Endothelial cell of umbilical vein (primary cell): ENCODE measurements at places on chromosomes 4 and X. TPM values are rescaled to one million over a fixed set of nuclear protein-coding genes. Genes with fewer than 3 reads are reported as not detected.

DNA sequence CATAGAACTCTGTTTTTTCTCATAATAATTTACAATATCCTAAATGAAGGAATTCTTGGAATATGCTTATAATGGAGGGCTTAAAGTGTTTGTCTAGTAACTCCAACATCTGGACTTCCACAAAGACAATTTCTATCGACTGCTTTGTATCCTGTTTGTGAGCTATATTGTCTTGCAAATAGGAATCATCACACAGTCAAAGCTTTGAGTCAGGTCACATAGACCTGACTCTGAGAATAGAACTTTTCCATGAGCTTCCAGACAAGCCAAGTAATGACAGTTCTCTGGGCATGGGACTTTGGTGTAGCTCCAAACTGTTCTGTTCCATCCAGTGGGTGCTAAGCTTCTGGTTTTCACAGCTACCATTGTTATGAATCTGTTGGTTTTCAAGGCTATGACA is 75.2 kb upstream of the GALNT7 start:
- H3K4me3 ChIP-seq = no peak overlapping the region
- H3K27me3 ChIP-seq = no peaks in the 10 kb centered on the region
- no peaks in the 10 kb centered on the region for H3K36me3 ChIP-seq
- H3K4me1 ChIP-seq = no peaks in the 10 kb centered on the region

GRCh38 chr4:106109929-106110328 is 206.1 kb downstream of the TBCK start:
- no peaks in the 10 kb centered on the region for H3K36me3 ChIP-seq
- H3K27ac ChIP-seq = no peak overlapping the region
- no peak overlapping the region for H3K4me3 ChIP-seq
- H3K4me1 ChIP-seq = no peaks in the 10 kb centered on the region
- no peaks in the 10 kb centered on the region for H3K27me3 ChIP-seq
- no peak for DNase-seq

DNA sequence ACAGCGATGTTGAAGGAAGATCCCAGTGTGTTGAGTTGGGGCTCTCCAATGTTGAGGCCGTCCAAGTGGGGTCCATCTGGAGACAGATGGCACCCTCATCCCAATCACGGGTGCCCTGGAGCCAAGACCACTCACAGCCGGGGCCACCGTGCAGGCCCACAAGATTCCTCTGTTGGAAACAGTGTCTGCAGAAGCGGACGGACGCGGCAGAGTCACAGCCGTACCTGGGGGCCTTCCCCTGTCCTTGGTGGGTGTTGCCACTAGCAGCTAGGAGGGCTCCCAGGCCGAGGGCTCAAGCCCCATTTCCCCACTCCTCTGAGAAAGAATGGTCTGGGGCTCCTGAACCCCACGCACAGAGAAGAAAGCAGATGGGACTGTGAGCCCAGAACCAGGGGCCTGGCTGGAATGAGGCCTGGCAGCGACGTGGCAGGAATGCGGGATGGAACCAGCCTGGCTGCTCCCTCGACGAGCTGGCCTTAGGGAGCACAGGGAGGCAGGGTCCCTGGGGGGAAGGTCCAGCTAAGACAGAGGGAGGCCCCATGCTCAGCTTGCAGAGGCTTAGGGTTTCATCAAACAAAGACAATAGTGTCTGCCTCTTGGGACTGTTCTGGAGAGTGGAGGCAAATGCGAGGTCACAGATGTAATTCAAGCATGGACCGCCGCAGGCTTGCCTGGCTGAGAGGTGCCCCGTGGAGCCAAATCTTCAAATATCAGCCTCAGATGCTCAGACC is 228.9 kb downstream of the AFAP1 start:
- no peak overlapping the region for H3K27ac ChIP-seq
- H3K27me3 ChIP-seq = no peaks in the 10 kb centered on the region
- H3K4me1 ChIP-seq = no peaks in the 10 kb centered on the region
- no peaks in the 10 kb centered on the region for H3K36me3 ChIP-seq

GRCh38 chr4:48295116-48295515 is 25.5 kb upstream of the TEC start:
- no peak overlapping the region for H3K27ac ChIP-seq
- H3K27me3 ChIP-seq = peaks cover 10% of the 10 kb centered on the region
- DNase-seq = no peak

- DNase-seq = no peak
- H3K27ac ChIP-seq = no peak overlapping the region
- no peaks in the 10 kb centered on the region for H3K27me3 ChIP-seq
- H3K36me3 ChIP-seq = no peaks in the 10 kb centered on the region
- H3K4me1 ChIP-seq = no peaks in the 10 kb centered on the region
Measured at GRCh38 chr4:58551676-58552075, 1441.5 kb upstream of the IGFBP7 start.

DNA sequence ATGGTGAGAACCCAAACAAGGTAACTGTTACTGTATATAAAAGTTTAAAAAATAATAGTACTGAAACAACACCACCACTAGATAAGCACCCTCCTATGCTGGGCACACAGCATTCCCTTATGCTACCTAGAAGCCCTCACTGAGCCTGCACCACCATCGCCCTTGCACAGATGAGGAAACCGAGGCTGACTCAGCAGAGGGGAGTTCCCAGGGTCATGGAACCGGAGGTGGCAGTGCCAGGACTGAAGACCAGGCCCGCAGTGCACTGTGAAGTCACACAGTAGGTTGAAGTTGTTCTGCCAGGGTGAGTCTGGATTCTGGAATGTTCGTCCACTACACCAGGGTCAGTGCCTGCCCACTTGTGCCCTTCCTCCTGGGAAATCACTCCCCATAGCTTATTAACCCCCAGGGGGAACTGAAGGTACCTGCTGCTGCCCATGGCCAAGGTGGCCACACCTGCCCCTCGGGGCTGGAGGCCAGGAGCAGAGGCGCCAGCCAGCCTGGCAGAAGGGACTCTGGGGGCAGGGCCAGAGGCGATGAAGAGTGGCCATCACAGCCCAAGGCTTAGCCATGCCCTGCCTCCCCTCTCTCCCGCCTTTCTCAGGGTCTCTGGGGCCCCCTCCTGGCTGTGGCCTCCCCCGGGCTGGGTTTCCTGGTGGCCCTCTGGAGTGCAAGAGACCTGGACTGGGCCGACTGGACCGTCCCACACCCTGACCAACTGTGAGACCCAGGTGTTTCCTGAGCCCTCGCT is 15.1 kb upstream of the ABLIM2 start:
- DNase-seq = no peak
- no peaks in the 10 kb centered on the region for H3K27me3 ChIP-seq
- no peaks in the 10 kb centered on the region for H3K36me3 ChIP-seq
- H3K27ac ChIP-seq = no peak overlapping the region

DNA sequence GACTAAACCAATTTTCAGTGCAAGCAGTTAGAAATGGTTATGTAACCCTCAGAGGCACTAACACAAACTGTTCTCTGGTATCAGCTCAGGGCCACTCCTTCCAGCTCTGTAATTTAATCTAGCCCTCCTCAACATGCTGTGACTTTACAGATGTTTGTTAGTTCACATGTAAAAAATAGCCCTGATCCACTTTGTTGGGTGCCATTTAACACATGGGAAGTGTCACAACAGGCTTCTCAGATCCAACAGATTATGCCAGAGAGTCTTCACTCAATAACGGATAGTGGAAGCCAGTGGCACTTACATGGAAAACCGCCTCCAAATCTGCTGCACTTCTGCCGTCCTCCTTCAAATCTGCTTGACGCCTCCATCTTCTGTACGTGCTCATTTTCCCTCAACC is 51.6 kb downstream of the ATP8A1 start:
- H3K36me3 ChIP-seq = no peaks in the 10 kb centered on the region
- H3K4me1 ChIP-seq = no peaks in the 10 kb centered on the region
- H3K27ac ChIP-seq = no peak overlapping the region
- H3K27me3 ChIP-seq = no peaks in the 10 kb centered on the region
- DNase-seq = no peak

GRCh38 chr4:84530871-84531270 is 31.8 kb upstream of the NKX6-1 start:
- H3K27me3 ChIP-seq = no peaks in the 10 kb centered on the region
- H3K36me3 ChIP-seq = no peaks in the 10 kb centered on the region
- DNase-seq = no peak
- H3K4me3 ChIP-seq = no peak overlapping the region

DNA sequence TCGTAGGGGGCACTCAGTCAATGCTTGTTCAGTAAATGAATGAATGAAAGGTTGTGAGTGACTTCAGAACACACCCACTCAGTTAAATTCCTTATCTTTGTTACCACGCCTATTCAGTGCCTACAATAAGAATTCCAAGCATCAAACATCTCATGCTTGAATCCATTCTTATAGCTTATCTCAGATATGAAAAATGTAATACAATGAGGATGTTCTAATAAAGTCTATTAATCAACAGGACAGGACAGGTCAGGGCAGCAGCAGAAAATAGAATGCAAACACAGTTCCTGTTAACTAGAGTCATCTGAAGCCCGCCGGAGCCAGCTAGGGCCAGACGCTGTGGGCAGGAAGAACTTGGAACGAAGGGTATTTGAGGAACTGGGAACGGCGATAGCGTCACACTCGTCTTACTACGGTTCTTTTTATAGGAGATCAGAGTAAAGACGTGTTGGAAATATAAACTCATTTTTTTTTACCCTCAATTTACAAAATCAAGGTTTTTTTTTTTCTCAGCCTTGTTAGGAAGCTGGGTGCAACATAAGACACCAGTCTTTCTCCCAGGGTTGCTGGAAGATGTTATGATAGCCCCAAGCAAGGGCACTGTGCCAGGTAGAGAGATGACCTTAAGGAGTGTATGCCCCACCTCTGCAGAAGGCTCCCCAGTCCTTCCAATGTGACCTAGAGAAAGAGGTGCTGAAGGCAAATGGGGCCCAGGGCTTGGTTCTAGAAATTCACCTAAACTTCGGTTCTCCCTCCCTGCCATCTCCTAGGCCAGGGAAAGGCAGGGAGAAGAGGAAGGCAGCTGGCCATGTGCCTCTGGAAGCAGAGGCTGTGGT is 48.3 kb downstream of the SEL1L3 start:
- no peaks in the 10 kb centered on the region for H3K27me3 ChIP-seq
- peaks cover 15% of the 10 kb centered on the region for H3K4me1 ChIP-seq
- H3K4me3 ChIP-seq = no peak overlapping the region

DNA sequence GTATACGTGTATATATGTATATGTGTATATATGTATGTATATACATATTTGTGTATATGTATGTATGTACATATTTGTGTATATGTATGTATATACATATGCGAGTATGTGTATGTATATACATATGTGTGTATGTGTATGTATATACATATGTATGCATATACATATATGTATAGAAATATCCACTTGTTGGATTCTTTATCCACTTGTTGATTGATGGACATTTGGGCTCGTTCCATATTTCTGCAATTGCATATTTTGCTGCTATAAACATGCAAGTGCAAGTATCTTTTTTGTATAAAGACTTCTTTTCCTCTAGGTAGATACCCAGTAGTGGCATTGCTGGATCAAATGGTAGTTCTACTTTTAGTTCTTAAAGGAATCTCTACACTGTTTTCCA is 25.5 kb upstream of the NHSL2 start:
- no peak overlapping the region for H3K4me3 ChIP-seq
- no peak overlapping the region for H3K27ac ChIP-seq
- no peak for DNase-seq
- no peaks in the 10 kb centered on the region for H3K27me3 ChIP-seq
- no peaks in the 10 kb centered on the region for H3K4me1 ChIP-seq

- no peak for DNase-seq
- H3K27ac ChIP-seq = no peak overlapping the region
- H3K4me3 ChIP-seq = no peak overlapping the region
- H3K27me3 ChIP-seq = no peaks in the 10 kb centered on the region
- H3K4me1 ChIP-seq = no peaks in the 10 kb centered on the region
- no peaks in the 10 kb centered on the region for H3K36me3 ChIP-seq
Measured at GRCh38 chrX:97704881-97705280, 821.2 kb downstream of the RPA4 start.

DNA sequence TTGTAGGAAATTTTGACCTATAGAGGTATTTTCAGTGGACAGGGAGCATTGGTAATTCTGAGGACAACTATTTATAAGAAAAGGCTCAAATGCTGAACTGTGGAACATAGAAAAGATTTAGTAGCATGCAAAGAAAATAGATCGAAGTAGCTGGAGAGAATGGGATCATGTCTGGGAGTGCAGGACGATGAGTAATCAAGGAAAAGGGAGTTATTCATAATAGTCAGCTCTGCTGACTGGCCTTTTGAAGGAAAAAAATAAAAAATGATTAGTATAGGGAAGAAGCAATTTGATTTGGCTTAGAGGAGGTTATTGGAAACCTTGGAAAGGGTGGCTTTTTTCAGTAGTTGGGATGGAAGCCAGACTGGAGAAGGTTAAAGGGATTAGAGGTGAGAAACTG is 22.9 kb upstream of the ANK2 start:
- no peak overlapping the region for H3K27ac ChIP-seq
- H3K36me3 ChIP-seq = no peaks in the 10 kb centered on the region
- no peaks in the 10 kb centered on the region for H3K27me3 ChIP-seq
- H3K4me3 ChIP-seq = no peak overlapping the region
- no peaks in the 10 kb centered on the region for H3K4me1 ChIP-seq

DNA sequence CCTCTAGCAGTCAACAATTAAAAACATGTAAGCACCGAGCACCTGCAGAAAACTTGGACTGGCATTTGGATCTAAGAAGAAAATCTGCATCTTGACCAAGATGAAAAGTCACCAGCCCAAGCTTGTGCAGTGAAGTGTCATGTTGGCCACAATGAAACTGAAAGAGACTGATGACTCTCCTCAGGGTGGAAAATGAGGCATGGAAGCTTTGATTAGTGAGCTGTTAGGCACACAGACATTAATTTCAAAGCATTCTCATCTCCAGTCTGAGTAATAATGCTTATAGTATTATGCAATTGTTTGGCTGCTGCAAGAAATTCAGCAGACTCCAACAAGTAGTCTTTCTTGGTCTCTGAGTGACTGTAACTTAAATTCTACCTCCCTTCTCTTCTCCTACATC is 150.1 kb downstream of the AR start:
- no peak overlapping the region for H3K27ac ChIP-seq
- no peaks in the 10 kb centered on the region for H3K36me3 ChIP-seq
- no peaks in the 10 kb centered on the region for H3K4me1 ChIP-seq
- no peak overlapping the region for H3K4me3 ChIP-seq

DNA sequence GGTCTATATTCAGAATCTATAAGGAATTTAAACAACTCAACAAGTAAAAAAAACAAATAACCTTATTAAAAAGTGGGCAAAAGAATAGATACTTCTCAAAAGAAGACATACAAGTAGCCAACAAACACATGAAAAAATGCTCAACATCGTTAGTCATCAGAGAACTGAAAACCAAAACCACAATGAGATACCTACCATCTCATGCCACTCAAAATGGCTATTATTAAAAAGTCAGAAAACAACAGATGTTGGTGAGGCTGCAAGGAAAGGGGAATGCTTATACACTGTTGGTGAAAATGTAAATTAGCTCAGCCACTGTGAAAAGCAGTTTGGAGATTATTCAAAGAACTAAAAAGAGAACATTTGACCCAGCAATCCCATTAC is 201.6 kb downstream of the QDPR start:
- peaks cover 5% of the 10 kb centered on the region for H3K4me1 ChIP-seq
- no peaks in the 10 kb centered on the region for H3K27me3 ChIP-seq
- no peak for DNase-seq
- H3K36me3 ChIP-seq = no peaks in the 10 kb centered on the region
- H3K27ac ChIP-seq = no peak overlapping the region

The ANKRD50 gene
- total RNA-seq = 63.6 and 68.9 TPM in 2 replicates

The RNF128 gene
- not detected in 2 replicates for total RNA-seq

The GASK1B gene
- 235 and 238 TPM in 2 replicates for total RNA-seq

The TSPAN7 gene
- 4.2 and 5.2 TPM in 2 replicates for total RNA-seq

The PPP1R3F gene
- 2.1 and 2.5 TPM in 2 replicates for total RNA-seq

The SRPK3 gene
- total RNA-seq = 0.18 and 0.40 TPM in 2 replicates

The THOC2 gene
- total RNA-seq = 67.8 and 72.9 TPM in 2 replicates

The HNRNPD gene
- 361 and 363 TPM in 2 replicates for total RNA-seq

The XAGE1A gene
- not detected in 2 replicates for total RNA-seq
